ENCODE measurements at places on chromosomes 16 and 17. TPM values are rescaled to one million over a fixed set of nuclear protein-coding genes. Genes with fewer than 3 reads are reported as not detected.

DNA sequence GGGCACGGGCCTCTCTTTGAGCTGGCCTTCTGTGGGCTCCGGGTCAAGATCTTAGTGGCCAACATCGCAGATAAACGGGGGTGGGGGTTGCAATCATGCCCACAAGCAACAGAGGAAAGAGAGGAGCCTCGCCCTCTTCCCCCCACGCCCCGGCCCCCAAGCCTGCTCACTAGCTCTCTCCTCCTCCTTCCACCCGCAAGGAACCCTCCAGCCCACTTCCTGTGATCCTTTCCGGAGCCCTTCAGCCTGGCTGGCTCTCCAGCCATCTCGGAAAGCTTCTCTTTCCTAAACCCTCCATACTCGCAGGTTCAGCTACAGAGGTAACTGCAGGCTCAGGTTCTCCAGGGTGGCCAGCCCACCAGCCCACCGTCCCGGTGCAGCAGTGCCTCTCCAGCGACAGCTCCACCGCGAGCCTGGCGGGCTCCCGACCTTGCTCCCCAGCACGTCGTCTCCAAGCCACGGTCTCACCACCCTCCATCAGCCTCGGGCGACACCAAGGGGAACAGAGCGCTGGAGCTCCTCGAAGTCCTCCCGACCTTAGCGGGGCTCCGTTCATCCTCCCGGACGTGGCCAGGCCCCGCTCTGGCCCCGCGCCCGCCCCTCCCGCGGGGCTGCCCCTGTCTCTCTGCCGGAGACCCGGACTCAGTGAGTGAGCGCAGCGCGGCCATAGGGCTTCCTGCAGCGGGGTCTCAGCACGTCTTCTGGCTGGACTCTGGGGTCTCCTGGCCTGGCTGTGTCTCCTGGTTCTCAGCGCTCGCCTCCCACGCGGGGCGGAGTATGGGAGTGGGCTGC, 12.9 kb upstream of the ODF4 start:
- peak; percentile 31 for DNase-seq
- H3K27ac ChIP-seq = peak overlapping the region; percentile 5
- H3K36me3 ChIP-seq = no peaks in the 10 kb centered on the region
- peaks cover 6% of the 10 kb centered on the region for H3K4me1 ChIP-seq
- peak overlapping the region; percentile 78 for H3K4me3 ChIP-seq

GRCh38 chr17:1005361-1005946, 8.5 kb downstream of the TIMM22 start:
- H3K4me3 ChIP-seq = no peak overlapping the region
- no peak overlapping the region for H3K27ac ChIP-seq
- DNase-seq = no peak
- peaks cover 8% of the 10 kb centered on the region for H3K36me3 ChIP-seq

DNA sequence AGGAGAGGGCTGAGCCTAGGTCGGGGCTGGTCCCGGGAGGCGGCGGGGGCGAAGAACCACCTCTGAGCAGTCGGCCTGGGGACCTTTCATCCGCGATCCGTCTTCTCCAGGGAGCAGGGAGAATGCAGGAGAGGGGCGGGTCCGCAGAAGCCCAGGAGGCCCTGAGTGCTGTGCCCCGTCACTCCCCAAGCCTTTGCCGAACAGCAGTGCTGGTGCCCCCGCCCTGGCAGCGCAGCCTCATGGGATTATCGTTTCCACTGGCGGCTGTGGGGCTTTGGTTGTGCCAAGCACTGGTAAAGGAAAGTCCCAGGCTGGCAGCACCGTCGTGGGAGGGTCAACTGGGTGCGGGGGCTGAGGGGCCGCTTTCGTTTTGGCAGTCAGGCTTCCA, 631 bp downstream of the TBL3 start:
- no peaks in the 10 kb centered on the region for H3K27me3 ChIP-seq
- H3K4me3 ChIP-seq = peak overlapping the region; percentile 93
- peaks cover 6% of the 10 kb centered on the region for H3K36me3 ChIP-seq

DNA sequence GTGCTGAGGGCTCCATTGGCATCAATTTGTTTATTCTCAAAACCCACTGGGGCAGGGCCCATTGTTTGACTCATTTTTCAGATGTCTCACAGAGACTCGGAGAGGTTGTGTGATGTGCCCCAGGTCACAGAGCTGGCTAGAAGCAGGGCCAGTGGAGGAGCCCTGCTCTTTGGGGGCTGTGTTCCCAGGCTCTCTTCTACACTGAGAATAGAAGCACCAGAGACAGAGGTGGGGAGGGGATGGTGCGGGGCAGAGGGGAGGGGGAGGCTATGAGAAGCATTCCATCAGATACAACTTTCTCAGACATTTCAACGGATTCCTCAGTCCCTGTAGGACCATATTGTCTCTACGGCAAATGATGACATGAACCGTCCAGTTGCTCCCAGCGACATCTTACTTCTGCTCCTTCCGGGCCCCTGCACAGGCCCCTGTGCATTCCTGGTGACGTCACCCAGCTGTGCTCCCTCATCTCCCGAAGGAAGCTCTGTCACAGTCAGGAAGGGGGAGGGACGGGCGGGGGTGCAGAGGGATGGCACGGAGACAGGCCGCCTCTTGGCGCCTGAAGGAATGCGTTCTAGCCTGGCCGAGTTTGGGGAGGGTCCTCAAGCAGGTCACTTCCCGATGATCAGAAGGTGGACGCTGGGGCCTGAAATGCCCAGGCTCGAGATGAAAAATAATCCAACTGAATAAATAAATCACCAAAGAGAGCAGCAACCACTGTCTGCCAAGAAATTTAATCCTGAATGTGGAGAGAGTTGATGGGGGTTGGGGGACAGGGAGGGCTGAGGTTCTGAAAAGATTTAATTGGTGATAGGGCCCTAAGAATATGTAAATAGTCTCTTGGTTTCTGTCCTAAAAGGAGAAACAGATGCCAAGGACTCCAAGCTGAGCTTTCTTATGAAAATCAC, 114.1 kb downstream of the NOG start:
- no peak overlapping the region for H3K4me3 ChIP-seq
- DNase-seq = no peak
- H3K27ac ChIP-seq = peak overlapping the region; percentile 20
- H3K27me3 ChIP-seq = peaks cover 50% of the 10 kb centered on the region
- H3K36me3 ChIP-seq = no peaks in the 10 kb centered on the region

Gene GPR179
- total RNA-seq = 0.27 TPM

All from progenitor cell of endocrine pancreas (in vitro differentiated cells).